Stimulated activated CD4-positive, alpha-beta T cell treated with anti-CD3 and anti-CD28 coated beads, Interleukin-4, amount 100 ng/mL, for 4 hours (primary cell): ENCODE measurements at places on chromosomes 6 and 20.

DNA sequence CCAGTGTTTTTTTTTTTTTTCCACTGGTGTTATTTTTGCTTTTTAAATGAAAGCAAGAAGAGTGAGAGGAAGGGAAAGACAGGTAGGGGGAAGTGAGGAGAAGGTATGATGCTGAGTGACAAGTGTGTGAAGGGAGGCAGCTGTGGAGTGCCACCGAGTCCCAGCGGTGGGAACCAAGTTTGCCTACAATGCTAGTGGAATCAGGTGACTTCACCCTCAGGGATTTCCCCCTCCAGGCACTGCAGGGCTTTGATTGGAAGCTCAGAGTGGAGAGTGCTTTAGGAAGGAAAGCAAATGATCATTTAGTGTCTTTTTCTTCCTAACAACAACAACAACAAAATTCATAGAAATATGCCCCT is 120.5 kb upstream of the ENPP5 start:
- no peak for DNase-seq

DNA sequence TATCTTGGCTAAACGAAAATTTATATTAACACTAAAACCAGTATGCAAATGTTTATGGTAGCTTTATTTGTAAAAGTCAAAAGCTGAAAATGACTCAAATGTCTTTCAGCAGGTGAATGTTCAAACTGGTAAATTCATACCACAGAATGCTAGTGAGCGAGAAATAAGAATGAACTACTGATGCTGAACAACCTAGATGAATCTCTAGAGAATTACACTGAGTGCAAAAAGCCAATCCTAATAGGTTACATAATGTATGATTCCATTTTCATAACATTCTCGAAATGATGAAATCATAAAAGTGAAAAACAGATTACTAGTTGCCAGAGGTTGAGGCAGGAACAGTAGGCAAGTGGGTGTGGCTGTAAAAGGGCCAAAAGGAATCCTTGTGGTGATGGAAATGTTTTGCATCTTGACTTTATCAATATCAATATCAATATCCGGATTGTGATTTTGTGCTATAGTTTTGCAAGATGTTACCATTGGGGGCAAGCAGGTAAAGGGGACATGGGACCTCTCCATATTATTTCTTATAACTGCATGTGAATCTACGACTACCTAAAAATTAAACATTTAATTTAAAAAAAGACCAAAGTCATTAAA is 26.1 kb downstream of the ZNF311 start:
- no peak for DNase-seq

- DNase-seq = no peak
Measured at GRCh38 chr6:146289816-146290588, 253.6 kb upstream of the RAB32 start.

- DNase-seq = peak; percentile 60
Measured at GRCh38 chr6:139124887-139125672, 9.8 kb upstream of the HECA start.

DNA sequence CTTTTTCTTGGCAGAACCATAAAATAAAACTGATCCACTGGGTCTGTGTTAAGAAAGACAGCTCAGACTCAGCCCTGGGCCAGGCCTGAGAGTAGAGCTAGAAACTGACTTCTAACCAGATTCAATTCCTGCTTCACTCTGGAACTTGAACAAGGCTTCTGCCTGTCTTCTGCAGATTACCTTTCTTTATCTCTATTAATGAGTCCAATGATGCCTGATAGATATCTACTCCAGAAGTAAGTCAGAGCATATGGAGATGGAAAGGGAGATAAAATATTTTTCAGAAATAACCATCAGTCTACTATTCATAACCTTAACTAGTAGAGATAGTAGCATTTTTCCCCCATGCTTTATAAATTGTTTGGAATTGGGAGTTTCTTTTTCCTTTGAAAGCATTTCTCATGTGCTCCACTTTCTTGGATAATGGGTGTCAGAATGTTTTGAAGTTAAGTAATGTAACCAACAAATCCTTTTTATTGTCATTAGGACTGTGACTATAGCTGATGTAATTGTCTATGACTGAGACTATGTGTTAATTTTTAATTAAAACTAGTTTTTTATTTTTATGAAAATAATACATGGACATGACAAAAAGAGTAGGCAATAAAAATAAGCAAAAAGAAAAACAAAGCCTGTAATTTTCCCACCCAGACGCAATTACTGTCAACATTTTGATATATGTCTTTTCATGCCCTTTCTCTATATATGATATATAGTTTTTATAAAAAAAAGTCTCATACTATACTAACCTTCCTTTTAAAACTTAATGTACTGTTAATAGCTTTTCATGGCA is 7.2 kb downstream of the SOBP start:
- no peak for DNase-seq

- no peak for DNase-seq
Measured at GRCh38 chr6:156280065-156280464, 497.1 kb upstream of the ARID1B start.

- DNase-seq = peak; percentile 27
Measured at GRCh38 chr20:51500311-51500710, 42.2 kb downstream of the NFATC2 start.

- DNase-seq = no peak
Measured at GRCh38 chr6:140779341-140779740, 1353.4 kb upstream of the GJE1 start.

GRCh38 chr6:53744321-53744720 is 50.5 kb upstream of the LRRC1 start:
- no peak for DNase-seq

- no peak for DNase-seq
Measured at GRCh38 chr20:40980828-40981310, 47.8 kb upstream of the TOP1 start.

DNA sequence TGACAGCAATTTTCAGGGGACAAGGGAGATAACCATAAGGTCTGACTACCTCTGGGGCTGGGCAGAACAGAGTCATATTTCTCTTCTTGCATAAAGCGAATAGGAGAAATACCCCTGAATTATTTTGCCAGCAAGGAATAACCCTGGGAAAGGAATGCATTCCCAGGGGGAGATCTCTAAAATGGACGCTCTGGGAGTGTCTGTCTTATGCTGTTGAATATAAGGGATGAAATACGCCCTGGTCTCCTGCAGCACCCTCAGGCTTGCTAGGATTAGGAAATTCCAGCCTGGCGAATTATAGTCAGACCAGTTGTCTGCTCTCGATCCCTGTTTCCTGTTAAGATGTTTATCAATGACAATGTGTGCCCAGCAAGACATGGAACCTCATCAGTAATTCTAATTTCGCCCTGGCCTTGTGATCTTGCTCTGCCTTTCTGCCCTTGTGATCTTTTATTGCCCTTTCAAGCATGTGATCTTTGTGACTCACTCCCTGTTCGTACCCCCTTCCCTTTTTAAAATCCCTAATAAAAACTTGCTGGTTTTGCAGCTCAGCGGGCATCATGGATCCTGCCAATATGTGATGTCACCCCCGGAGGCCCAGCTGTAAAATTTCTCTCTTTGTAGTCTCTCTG is 221.6 kb upstream of the HS3ST5 start:
- no peak for DNase-seq

- DNase-seq = no peak
Measured at GRCh38 chr20:20214757-20215275, 153.1 kb upstream of the INSM1 start.

- peak; percentile 44 for DNase-seq
Measured at GRCh38 chr6:105424175-105424783, 21.4 kb upstream of the PREP start.

GRCh38 chr6:33610067-33610466 is 11.1 kb upstream of the ITPR3 start:
- no peak for DNase-seq

DNA sequence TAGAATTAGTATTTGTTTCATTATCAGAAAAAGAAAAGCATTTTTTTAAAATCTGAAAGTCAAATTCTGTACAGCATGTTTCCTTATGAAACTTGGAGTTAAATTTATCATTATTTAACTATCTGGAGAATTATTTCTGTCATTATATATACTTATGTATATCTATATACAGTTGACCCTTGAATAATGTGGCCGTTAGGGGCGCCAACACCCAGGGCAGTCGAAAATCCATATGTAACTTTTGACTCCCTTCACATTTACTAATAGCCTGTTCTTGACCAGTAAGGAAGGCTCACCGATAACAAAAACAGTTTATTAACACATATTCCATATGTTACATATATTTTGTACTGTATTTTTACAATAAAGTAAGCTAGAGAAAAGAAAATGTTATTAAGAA is 341.2 kb downstream of the ADGRB3 start:
- DNase-seq = no peak

DNA sequence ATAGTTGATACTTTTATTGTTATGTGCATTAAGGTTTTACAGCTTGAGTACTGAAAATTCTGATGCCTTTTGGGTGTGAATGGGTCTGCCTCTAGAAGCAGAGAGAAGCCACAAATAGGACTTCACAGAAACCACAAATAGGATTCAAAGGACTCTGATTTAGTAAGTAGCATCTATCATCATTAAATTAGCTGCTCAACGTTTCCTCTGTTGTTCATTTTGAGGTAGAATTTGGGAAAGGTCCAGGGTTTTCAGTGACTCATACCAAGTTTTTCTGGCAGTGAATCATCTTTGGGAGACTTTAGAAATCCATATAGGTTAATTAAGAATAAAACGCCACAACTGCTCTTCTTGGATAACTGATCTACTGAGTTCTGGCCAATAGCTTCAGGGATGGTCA is 105.1 kb downstream of the PHF3 start:
- no peak for DNase-seq

- DNase-seq = no peak
Measured at GRCh38 chr20:40156600-40157317, 532.3 kb downstream of the MAFB start.

DNA sequence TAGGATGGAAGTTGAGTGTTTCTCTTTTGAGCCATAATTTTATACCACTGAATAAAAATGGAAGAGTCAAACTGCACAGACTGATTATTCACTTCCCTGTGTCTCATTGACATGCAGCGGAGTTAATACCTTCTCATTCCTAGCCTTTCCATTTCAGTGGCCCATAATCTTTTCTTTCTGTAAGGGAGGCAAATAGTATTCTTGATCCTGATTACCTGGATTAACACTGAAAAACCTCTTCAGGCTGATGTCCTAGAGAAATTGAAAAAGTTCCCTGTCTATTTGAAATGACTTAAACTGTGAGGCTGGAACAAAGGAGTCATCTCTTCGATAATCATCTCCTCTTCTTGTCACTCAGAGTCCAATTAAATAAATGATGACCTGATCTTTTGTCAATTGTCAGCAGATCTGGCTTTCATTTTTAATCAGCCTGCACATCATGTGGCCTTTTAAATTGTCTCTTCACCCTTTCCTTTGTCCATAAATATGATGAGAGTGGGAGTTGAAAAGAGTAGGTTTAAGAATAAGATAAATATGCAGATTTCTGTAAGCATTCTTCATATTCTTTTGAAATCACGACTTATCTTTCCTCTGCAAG is 713.0 kb downstream of the EPM2A start:
- DNase-seq = no peak

DNA sequence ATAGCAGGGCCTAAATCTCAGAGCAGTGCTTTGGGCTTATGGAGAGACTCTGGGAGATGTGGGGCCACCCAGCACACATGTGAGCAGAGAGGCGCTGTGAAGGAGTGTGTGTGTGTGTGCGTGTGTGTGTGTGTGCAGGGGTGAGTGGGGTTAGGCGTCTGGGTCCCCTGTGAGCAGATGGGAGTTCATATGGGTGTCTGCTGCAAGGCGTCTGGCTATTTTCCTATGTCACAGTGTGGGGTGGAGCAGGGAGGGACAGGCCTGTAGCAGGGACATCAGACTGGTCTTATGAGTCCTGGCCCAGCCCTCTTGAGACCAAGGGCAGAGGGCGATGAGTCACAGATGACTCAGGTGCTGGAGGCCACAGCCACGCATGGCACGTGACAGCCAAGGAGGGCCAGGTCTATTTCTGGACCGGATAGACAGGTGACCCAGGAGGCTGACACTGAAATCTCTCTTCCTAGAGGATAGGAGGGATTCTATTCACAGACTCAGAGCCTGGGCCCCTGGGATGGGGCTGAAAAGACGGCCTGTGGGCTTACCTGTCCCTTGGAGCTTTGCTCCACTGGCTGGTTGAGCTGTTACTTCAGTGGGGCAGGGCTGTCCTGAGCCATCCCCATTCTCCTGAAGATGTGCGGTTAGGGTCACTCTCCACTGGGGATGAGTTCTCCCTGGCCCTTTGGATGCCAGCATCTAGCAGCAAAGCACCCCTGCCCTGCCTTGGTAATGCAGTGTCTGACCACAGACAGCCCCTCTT is 28.9 kb downstream of the VEGFA start:
- no peak for DNase-seq

- DNase-seq = no peak
Measured at GRCh38 chr20:38603286-38603685, 1.7 kb downstream of the ARHGAP40 start.

DNA sequence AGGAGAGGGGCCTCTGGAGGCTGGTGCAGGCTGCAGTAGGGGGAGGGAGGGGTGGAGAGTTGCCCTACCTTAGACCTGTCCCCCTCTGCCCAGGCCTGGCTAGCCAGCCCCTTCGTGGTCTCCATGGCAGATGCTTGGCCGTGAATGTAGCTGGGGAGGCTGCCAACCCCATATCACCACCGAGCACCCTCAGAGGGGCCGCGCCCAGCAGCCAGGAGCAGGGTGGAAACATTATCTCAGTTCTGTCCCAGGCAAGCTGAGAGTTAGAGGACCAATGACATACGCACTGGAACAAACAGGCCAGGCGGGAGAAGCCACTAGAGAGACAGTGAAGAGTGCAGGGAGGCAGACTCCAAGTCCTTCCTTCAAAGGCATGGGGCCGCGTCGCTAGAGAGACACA is 66.5 kb downstream of the LRFN2 start:
- no peak for DNase-seq
